Stimulated activated CD8-positive, alpha-beta memory T cell treated with anti-CD3 and anti-CD28 coated beads, Interleukin-2, amount 100 ng/mL, for 48 hours (primary cell): ENCODE measurements at places on chromosomes 11 and 22.

DNA sequence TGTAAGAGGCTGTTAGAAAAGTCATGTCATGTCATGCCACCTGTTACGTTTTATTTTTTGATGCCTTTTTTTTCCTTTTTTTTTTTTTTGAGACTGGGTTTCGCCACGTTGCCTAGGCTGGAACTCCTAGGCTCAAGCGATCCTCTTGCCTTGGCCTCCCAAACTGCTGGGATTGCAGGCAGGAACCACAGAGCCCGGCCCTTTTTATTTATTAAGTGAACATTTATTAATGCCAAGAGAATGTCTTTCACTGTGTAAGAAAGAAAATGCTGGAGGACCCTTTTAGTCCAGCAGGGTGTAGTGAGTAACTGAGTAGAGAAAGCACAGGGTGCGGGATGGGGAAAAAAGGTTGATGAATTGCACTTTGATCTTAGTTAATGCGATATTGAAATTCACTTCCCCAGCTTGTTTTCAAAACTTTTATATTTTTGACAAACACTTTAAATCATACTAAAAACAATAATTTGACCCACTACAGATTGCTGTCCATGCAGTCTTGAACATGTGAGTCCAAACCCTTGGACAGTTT lies 2.3 kb upstream of the XBP1 start:
- DNase-seq = no peak

DNA sequence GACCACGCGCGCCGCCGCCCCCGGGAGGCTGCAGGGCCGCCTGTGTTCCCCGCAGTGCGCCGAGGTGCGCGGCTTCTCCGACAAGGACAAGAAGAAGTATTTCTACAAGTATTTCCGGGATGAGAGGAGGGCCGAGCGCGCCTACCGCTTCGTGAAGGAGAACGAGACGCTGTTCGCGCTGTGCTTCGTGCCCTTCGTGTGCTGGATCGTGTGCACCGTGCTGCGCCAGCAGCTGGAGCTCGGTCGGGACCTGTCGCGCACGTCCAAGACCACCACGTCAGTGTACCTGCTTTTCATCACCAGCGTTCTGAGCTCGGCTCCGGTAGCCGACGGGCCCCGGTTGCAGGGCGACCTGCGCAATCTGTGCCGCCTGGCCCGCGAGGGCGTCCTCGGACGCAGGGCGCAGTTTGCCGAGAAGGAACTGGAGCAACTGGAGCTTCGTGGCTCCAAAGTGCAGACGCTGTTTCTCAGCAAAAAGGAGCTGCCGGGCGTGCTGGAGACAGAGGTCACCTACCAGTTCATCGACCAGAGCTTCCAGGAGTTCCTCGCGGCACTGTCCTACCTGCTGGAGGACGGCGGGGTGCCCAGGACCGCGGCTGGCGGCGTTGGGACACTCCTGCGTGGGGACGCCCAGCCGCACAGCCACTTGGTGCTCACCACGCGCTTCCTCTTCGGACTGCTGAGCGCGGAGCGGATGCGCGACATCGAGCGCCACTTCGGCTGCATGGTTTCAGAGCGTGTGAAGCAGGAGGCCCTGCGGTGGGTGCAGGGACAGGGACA lies 2.7 kb downstream of the NLRP6 start:
- no peak for DNase-seq

- no peak for DNase-seq
Measured at GRCh38 chr22:37211866-37212173, 457 bp downstream of the SSTR3 start.

- no peak for DNase-seq
Measured at GRCh38 chr22:49957826-49958365, 2.7 kb upstream of the PIM3 start.

GRCh38 chr11:126049159-126049558 lies 13.5 kb downstream of the CDON start:
- DNase-seq = no peak

- no peak for DNase-seq
Measured at GRCh38 chr22:37641561-37641949, 2.1 kb downstream of the SH3BP1 start.

DNA sequence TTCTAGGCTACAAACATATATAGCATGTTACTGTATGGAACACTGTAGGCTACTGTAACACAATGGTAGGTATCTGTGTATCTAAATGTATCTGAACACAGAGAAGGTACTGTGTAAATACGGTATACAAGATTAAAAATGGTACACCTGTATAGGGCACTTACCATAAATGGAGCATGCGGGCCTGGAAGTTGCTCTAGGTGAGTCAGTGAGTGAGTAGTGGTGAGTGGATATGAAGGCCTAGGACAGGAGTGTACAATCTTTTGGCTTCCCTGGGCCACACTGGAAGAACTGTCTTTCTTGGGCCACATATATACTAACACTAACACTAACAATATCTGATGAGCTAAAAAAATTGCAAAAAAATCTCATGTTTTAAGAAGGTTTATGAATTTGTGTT lies 21.4 kb downstream of the RNF141 start:
- DNase-seq = no peak

DNA sequence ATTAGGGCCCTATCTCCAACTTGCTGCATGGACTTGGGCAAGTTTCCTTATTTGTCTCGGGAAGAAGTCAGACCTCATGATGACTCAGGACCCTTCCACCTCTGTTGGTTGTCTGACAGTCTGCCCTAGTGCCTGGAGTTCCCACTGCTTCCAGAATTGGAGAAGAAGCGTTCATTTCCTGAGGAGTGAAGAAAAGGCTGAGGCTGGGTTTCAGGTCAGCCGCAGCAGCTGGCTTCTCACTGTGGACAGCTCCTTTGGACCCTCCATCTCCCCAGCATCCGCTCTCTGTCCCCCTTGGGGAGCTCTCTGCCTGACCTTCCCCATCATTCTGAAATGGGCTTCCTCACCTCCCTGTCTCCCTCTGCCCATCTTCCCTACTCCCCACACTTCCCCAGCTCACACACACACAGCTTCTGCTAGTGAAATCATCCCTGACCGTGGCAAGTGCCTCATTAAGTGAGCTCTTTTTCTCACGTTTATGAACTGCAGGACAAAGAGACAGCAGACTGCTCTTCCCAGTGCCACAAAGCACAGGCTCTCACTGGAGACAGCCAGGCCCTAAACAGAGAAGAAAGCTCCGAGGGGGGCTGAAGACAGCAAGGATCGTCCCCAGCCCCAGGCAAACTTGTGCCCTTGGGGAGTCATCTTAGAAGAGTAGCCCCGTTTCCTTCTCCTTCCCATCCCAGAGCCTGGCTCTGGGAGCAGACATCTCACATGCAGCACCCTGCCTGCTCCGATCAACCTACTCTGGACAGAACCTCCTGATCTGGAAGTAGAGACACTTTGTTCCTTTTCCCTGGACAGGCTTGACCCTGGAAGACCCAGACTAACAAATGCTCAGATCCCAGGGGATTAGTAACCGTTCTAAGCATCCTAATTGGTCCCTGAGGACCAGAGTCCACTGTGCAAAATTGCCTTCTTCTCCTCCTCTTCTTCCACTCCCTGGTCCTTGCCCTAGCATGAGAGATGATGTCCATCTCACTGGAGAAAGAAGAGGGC lies 157.9 kb downstream of the FEZ1 start:
- DNase-seq = no peak

GRCh38 chr11:17012712-17013547 lies 1.3 kb downstream of the PLEKHA7 start:
- no peak for DNase-seq

DNA sequence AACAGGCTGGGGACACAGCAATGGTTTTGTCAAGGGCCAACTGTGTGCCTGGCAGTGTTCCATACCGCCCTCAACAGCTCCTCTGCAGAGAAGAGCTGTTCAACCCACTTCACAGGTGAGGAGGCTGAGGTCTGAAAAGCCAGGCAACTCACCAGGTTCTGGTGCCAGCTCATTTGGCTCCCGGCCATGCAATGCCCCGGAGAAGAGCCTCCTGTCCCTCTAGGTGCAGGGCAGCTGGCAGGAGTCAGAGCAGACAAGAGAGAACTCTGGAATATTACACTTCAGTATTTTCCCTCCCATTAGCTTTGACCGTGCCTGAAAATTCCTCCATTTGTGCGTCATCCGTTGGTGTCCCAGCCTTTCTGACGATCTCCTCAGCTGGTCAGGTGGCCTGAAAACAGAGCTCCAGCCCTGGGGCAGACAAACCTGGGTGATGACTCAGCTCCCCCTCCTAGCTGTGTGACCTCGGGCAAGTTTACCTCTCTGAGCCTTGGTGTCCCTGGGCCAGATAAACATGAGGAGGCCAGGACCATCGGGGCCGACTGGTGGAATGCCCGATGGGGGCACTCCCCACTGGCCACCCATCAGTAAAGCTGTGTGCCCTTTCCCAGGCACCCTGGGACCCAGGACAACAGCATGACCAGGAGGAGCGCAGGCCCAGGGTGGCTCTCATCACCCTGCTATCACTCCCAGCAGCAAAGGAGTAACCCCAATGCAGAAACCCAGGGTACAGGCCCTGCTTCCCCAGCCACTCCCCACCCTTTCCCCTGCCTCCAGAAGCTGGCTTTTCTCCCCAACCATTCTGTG lies 9.6 kb upstream of the C1QTNF6 start:
- no peak for DNase-seq

GRCh38 chr11:8512547-8512946 lies 81.5 kb downstream of the STK33 start:
- DNase-seq = no peak

DNA sequence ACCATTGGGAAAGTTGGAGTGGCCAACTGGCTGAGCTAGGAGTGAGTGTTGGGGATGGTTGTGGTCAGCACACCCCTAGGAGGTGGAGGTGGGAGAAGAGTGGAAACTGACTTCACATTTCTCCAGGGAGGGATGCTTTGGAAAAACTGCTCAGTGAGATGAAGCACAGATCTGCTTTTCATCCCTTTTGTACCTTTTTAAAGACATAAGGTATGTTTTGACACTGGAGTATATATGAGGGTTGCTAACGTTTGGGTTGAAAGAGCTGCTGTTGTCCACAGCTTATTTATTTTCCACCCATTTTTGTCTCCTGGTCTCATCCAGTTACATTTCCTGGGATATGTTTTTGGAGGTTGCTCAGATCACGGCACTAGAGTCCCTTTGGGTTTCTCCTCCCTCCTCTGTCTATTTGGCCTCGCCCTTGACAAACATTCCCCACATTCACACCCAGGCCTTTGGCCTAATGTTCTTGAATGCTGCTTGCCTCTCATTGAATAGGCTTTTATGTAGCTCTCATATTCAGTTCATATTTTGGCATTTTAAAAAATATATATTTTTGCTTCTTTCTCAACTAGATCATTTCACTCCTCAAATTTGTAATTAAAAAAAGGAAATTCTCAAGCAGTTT lies 8.3 kb downstream of the SREBF2 start:
- DNase-seq = no peak

- DNase-seq = no peak
Measured at GRCh38 chr11:58286249-58286648, 18.2 kb upstream of the OR10W1 start.

- no peak for DNase-seq
Measured at GRCh38 chr11:10899121-10899830, 41.4 kb upstream of the ZBED5 start.

DNA sequence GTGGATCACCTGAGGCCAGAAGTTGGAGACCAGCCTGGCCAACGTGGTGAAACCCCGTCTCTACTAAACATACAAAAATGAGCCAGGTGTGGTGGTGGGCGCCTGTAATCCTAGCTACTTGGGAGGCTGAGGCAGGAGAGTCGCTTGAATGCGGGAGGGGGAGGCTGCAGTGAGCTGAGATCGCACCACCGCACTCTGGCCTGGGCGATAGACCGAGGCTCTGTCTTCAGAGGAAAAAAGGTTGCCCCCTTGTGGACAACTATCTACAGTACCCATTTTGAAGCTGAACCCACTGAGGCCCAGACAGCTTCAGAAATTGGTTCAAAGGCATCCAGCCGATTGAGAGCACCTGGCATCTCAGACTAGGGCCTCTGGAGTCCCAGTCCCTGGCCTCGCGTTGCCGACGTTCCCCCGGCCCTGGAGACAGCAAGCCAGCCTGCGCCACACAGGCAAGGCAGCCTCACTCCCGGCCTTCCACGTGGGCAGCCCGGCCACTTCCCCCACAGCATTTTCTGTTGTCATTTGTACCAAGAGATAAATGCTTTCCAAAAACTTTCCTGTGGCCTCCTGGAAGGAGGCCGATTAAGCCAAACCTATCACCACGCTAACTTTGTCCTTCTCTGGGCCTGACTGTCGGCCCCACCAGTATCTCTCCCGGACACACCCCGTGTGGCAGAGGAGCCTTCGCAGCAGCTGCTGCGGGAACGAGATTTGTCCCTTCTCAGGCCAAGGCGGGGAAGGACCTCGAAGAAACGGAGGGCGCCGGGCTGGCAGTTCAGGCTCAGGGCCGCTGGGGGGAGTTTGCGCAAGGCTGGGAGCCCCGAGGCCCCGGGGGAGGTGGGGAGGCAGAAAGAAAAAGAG lies 82.8 kb downstream of the FLI1 start:
- no peak for DNase-seq

DNA sequence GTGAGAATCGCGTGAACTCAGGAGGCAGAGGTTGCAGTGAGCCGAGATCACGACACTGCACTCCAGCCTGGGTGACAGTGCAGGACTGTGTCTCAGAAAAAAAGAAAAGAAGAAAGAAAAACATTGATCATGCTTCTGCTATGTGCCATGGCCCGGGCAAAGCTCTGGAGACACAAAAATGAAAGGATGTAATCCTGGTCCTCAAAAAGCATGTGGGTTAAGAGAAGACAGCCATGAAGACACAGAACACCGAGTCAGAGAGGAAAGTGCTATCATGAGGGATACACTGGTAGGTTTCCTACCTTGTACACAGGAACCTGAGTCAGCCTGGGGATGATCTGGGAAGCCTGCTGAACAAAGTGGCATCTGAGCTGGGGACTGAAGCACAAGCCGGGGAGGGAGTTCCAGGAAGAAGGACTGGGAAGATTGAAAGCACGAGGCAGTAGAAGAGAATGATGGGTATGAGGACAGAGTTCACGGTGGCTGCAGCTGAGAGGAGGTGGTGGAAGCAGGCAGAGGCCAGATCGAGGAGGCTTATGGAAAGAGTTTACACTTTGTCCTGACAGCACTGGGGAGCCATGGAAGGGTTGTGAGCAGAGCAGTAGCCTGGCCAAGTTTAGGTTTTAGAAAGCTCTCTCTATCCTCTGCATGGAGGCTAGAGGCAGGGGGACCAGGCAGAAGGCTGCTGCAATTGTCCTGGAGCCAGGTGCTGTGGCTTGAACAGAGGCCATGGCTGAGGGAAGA lies 9.9 kb upstream of the MAFF start:
- DNase-seq = no peak

DNA sequence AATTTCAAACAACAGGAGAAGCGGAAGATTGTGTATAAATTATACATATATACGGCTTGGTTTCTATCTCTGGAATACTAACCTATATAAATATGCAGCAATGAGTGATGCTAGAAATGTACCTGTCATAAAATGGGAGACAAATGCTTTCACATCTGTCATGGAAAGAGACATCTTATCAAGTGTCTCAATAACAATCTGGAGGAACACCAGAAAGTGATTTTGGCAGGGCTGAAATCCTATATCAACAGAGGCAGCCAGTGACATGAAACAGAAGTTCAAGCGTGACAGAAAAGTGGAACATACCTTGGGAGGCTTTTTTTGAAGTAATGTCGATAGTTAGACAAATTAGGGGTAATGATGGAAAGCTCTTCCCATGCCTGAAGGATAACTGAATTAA lies 834.6 kb downstream of the JRKL start:
- no peak for DNase-seq

GRCh38 chr11:26137651-26138050 lies 194.3 kb upstream of the ANO3 start:
- DNase-seq = no peak

GRCh38 chr11:69433741-69434140 lies 47.7 kb upstream of the LINC01488 start:
- DNase-seq = no peak
